CD4-positive, CD25-positive, alpha-beta regulatory T cell (primary cell): ENCODE measurements at places on chromosomes 4 and X.

- H3K36me3 ChIP-seq: peaks cover 6% of the 10 kb centered on the region
- no peak overlapping the region for H3K27ac ChIP-seq
- H3K27me3 ChIP-seq: no peaks in the 10 kb centered on the region
- no peak overlapping the region for H3K4me3 ChIP-seq
Measured at GRCh38 chrX:150766351-150767044, 73.3 kb downstream of the MTMR1 start.

- H3K4me3 ChIP-seq: no peak overlapping the region
- H3K27ac ChIP-seq: no peak overlapping the region
- no peaks in the 10 kb centered on the region for H3K36me3 ChIP-seq
- no peaks in the 10 kb centered on the region for H3K27me3 ChIP-seq
- no peak for DNase-seq
- no peaks in the 10 kb centered on the region for H3K4me1 ChIP-seq
Measured at GRCh38 chrX:9087271-9088040, 53.5 kb upstream of the FAM9B start.

DNA sequence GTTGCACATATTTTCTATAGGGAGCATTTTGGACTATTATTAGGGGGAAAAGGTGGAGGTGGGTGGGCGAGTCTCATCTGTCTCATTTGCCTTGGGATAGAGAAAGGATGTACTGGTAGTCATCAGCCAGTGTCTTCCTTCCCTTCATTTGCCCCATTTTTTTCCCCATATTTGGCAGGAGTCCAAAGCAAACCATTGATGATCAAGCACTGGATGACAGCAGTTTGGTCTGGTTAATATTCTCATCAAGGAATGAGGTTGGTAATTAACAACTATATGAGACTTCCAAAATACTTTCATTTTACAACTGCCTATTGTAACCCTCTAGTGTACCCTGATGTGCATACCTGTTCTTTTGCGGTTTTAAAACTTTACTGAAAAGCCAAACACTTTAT lies 22.6 kb upstream of the IGFBP7 start:
- no peak for DNase-seq
- no peaks in the 10 kb centered on the region for H3K36me3 ChIP-seq
- no peak overlapping the region for H3K4me3 ChIP-seq
- H3K27me3 ChIP-seq: peaks cover 2% of the 10 kb centered on the region
- H3K27ac ChIP-seq: no peak overlapping the region

- no peak for DNase-seq
- no peaks in the 10 kb centered on the region for H3K4me1 ChIP-seq
- no peaks in the 10 kb centered on the region for H3K36me3 ChIP-seq
Measured at GRCh38 chr4:172802032-172802431, 366.6 kb upstream of the GALNT7 start.

GRCh38 chr4:84639145-84639544 lies 56.2 kb downstream of the CDS1 start:
- no peak overlapping the region for H3K4me3 ChIP-seq
- no peaks in the 10 kb centered on the region for H3K27me3 ChIP-seq

DNA sequence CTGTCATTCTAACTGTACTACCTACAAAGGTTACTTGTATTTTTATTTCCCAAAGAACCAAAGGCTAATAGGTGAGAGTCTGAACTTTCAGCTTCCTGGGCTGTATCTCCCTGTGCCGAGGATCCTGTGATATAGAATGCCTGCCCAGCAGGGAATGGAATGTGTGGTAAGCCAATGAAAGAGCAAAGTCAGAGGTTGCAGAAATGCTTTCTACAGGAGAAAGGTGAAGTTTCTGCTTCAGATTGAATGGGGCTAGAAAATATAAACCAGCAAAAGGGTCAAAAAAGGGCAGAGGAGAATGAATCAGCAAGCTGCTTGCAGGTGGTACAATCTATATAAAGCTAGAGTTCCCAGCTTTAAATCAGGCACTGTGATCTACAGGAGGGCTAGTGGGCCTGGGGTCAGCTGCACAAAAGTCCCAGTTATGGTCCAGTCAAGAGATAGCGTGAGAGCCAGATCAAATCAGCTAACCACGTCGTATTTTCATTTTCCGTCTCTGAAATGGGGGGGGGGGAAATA lies 146.1 kb downstream of the DCTD start:
- no peak overlapping the region for H3K27ac ChIP-seq
- H3K4me1 ChIP-seq: no peaks in the 10 kb centered on the region
- H3K4me3 ChIP-seq: no peak overlapping the region
- no peaks in the 10 kb centered on the region for H3K36me3 ChIP-seq
- DNase-seq: no peak

GRCh38 chr4:124786634-124787033 lies 74.1 kb upstream of the ANKRD50 start:
- no peaks in the 10 kb centered on the region for H3K4me1 ChIP-seq
- H3K27me3 ChIP-seq: no peaks in the 10 kb centered on the region
- DNase-seq: no peak
- no peaks in the 10 kb centered on the region for H3K36me3 ChIP-seq
- H3K4me3 ChIP-seq: no peak overlapping the region
